ENCODE measurements at places on chromosomes 3 and 15. TPM values are rescaled to one million over a fixed set of nuclear protein-coding genes. Genes with fewer than 3 reads are reported as not detected.

ERICH6 gene
- total RNA-seq = not detected

BSN gene
- 7.3 TPM for total RNA-seq

SI gene
- not detected for total RNA-seq

KCNMB3 gene
- 3.1 TPM for total RNA-seq

PARP3 gene
- total RNA-seq = 1.7 TPM

LMAN1L gene
- not detected for total RNA-seq

FRMD5 gene
- total RNA-seq = 29.2 TPM
